ENCODE measurements at places on chromosomes 4 and X.
A peak's percentile ranks its signal among the peaks of the same experiment; 100 is the strongest.

GRCh38 chrX:7941390-7942042 is 14.3 kb upstream of the PNPLA4 start:
- DNase-seq = no peak

DNA sequence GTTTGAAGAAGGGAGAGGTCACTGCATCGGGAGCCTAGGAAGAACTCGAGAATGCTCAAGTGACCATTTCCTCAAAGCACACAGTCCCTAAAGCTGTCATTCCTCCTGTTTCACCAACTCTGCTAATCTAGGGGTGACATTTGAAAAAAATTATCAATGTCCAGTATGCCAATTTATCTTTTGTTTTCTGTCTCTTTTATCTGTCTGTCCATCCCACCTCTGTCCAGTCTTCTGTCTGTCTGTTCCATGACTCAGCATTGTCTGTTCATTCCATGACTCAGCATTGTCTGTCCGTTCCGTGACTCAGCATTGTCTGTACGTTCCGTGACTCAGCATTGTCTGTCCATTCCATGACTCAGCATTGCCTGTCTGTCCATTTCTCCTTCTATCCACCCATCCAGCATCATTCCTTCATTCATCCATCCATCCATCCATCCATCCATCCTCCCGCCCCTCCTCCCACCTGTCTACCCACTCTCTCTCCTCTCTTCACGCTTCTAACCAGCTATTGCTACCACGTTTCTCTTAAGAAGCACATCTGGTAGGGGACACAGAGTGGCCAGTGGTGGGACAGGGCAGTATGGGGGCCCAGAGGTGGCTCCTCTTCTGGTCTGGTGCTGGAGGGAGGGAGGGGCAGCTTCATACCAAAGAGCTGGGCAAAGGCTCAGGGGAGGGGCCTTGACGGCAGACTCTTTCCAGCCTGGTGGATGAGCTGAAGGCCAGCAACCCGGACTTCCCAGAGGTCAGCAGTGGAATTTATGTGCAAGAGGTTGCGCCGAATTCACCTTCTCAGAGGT is 34.1 kb downstream of the HTRA3 start:
- no peak for DNase-seq

GRCh38 chr4:113844369-113844768 is 82.8 kb upstream of the CAMK2D start:
- no peak for DNase-seq

DNA sequence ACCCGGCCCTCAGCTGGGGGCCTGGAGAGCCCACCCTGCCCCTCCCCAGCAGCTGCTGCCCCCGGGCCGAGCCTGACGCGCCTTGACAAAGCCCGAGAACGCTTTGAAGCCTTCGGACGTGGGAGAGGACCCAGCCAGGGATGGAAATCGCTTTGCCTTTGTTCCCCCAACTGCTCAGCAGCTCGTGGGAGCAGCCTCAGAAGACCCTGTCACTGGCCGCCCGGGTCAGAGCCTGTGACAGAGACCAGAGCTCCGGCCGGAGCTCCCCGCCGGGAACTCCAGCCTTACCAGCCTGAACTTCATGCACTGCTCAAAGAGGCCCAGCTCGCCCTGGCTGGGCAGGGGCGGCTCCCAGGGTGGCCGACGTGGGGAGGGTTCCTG is 2.6 kb upstream of the SLC6A8 start:
- DNase-seq = no peak

DNA sequence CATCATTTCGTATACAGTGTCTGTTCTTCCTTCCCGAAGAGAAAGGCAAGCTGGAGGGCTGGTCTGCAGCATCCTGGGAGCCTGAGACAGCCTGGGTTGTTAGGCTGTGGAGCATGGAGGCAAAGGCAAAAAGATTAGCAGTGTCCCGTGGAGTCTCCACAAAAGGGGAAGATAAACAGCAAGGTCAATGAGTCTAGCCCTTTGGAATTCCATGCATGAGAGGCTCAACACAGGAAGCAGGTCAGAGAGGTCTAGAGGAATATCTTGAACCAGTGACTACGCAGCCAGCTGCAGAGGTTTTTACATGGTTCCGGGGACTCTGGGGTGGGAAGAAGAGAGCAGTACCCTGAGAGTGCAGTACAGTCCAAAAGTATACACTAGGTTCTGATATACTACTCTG is 12.2 kb upstream of the MCF2 start:
- no peak for DNase-seq

GRCh38 chrX:32673193-32673592 is 538.2 kb downstream of the DMD start:
- no peak for DNase-seq

- DNase-seq = peak; percentile 12
These were observed 19.4 kb downstream of the MTM1 start for GRCh38 chrX:150587585-150588503.
